ENCODE measurements at places on chromosomes 2 and 18.
A peak's percentile ranks its signal among the peaks of the same experiment; 100 is the strongest.

DNA sequence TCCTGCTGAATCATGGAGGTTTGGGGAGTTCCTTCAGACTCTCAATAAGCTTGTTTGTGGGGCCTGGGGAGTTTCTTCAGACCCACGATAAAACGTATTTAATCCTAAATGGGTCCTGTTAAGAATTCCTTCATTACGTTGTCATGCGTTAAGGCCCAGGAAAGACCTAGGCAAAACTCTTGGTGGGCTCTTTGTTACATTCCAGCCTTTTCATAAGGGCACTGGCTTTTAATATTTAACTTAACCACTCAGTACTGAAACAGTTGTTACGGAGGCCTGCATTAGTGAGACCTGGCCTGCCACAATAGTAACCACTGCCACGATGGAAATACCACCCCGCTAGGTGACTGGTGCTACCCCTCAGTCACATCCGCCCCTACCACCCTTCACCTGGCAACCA is 17.5 kb upstream of the BIN1 start:
- no peak for DNase-seq

- DNase-seq: no peak
These were observed 133.4 kb downstream of the NDUFA10 start for GRCh38 chr2:239891698-239892097.

- peak; percentile 39 for DNase-seq
These were observed 559.8 kb upstream of the REG3G start for GRCh38 chr2:78465707-78466106.

- no peak for DNase-seq
These were observed 6.5 kb downstream of the RBBP8 start for GRCh38 chr18:22939649-22940048.

- peak; percentile 70 for DNase-seq
These were observed 183.3 kb downstream of the ASXL3 start for GRCh38 chr18:33761363-33761762.

- DNase-seq: peak; percentile 40
These were observed 134.5 kb downstream of the MEIS1 start for GRCh38 chr2:66569321-66569851.

DNA sequence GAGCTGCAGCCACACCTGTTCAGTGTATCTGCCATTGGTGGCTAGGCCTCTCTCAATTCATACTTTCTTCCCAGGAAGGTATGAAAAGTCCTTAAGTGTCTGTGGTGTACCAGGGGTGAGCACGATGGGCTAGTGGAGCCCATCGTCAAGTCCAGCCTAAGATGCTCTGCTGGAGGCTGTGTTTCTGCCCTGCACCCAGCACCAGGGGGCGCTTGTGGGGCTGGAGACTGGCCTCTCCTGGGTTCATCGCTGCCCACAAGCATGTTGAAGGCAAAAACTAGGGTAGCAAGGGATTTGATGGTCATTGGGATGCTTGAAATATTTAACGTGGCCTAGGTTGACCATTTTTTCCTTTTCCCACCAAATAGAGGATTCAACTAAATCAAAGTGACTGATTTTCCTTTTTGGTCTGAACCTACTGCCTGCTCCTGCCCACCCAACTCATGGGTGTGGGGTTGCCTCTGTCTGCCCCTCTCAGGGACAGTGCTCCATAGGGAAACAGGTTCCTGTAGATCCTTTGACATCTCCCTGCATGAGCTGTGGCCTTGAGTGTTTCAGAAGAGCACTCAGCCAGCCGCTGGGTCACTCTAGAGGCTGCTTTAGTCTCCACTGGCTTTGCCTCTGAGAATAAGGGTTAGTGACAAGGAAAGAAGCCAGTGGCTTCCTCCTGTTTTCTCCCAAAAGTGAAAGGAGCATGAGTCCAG is 59.0 kb downstream of the TPGS2 start:
- peak; percentile 46 for DNase-seq

GRCh38 chr18:67477522-67477921 is 39.0 kb downstream of the DSEL start:
- no peak for DNase-seq

All from DMS53 (cell line).